ENCODE measurements at places on chromosomes 1 and 21.

DNA sequence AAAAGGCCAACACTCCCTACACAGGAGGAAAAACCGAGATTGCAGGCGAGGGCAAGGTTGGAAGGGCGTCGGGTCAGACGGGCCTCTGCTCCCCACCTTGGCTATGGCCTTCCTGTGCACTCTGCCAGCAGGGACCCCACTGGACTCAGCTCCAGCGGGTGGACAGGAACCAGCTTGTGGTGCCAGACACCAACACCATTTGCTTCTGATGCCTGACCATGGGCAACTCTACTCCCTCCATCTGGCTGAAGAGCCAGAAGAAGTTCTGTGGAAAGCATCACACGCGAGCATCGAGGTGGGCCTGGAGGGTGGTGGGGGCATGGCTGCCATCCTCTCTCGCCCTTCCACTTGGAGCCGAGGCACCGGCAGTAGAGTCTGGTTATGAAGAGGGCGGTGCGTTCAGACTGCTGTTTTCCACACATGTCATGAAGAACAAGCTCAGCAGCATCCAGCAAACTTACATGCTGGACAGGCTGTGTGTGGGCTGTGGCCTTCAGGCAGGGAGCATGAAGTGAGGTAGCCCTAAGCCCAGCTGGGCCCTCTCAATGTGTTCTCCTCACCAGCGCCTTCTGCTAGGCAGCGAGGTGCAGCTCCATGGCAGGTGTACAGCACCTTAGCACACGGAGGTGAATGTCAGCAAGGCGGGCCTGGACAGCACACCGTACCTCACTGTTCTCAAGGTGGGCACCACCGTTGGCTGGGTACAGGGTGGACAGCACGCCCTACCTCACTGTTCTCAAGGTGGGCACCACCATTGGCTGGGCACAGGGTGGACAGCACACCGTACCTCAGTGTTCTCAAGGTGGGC lies 15.6 kb upstream of the ZNF669 start:
- no peak for DNase-seq

DNA sequence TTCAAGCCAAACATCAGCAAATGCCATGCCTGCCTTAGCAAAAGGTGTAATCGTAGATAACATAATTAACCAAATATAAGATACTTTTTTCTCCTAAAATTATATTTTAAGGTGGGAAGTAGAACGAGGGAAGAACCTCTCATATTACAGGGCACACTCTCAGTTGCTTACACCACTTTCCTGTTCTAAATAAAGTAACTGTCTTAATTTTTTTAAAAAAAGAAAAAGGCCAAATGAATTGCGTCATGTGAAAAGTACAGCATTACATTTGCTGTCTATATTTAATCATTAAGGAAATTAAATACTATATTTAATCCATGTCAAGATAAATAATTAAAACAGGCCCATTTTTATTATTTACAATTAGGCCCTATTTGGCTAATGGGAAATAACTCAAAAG lies 23.7 kb downstream of the JAK1 start:
- DNase-seq, result no peak

DNA sequence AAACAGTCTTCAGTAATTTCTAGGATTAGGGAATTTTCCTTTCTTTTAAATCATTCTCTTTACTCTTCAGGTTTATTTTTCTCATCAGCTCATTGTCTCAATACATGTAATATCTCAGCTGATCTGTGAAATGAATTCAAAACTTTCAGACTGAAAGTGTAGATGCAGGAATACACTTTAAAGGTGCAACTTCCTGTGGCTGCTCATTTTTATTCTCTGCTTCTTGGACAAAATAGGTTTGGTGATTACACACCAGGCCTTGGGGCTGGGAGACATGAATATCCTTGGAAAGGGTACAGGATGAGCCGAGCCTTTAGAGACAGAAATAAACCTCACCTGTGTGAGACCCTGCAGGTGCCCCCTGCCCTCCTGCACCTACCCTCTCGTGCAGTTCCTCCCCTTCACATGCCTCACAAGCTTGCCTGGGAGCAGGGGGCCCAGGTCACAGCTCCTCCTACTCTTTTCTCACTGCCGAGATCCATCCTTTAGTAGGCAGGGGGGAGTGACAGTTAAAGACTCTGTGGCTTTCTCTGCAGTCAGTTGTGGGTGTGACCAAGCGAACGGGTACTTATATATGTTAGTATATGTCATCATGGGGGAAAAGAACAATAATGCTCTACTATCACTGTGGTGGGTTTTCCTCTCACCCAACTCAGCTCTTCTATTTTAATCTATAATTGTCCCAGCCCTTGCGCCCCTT lies 23.6 kb downstream of the XCL2 start:
- DNase-seq, result peak; percentile 69

DNA sequence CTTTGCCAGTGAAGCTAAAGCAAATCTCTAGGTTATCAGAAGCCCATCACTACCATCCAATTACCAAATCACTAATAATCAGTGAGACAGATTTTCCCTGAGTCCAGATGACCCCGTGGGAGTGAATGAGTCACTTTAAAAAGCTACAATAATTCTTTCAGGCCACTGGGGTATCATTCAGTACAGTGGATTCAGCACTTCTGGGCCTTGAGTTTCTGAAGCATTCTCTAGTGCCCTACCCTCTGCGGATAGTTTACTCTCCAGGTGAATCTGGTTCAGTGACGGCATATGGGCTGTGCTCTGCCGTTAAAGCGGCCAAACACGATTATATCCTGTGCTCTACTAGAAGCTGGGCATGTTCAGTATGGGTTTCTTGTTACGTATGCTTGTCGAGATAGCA lies 26.1 kb downstream of the NR5A2 start:
- DNase-seq, result no peak

- DNase-seq, result no peak
These were observed 359.0 kb upstream of the PTBP2 start for GRCh38 chr1:96362623-96363022.

DNA sequence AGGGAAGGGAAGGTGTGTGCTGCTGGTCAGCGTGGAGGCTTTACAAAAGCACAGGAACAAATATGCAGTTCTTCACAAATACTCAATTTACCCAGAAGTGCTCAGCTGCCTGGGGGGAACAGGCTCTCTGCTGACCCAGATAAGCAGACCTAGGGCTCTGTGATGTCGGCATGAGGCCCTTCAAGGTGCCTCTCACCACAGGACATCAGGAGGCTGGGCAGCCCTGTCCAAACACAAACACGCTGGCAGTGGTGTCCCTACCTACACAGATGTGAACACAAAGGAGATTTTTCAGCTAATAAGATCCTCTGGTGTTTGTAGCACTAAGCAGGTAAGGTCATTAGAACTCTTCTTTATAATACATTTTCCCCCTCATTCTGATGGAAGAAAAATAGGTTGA lies 243.0 kb upstream of the PROX1 start:
- no peak for DNase-seq

GRCh38 chr1:101567582-101568189 lies 330.9 kb downstream of the S1PR1 start:
- peak; percentile 47 for DNase-seq

- no peak for DNase-seq
These were observed 87.9 kb downstream of the PLXNA2 start for GRCh38 chr1:208156310-208156709.

Data from stimulated activated naive CD8-positive, alpha-beta T cell treated with anti-CD3 and anti-CD28 coated beads, Interleukin-15, Interleukin-2, amounts not matched to agents 100 U/mL and 50 U/mL, for 24 hours (primary cell).